Activated CD4-positive, alpha-beta memory T cell treated with anti-CD3 and anti-CD28 coated beads for 36 hours (primary cell): ENCODE measurements at places on chromosomes 7 and 10. TPM values are rescaled to one million over a fixed set of nuclear protein-coding genes. Genes with fewer than 3 reads are reported as not detected.

DNA sequence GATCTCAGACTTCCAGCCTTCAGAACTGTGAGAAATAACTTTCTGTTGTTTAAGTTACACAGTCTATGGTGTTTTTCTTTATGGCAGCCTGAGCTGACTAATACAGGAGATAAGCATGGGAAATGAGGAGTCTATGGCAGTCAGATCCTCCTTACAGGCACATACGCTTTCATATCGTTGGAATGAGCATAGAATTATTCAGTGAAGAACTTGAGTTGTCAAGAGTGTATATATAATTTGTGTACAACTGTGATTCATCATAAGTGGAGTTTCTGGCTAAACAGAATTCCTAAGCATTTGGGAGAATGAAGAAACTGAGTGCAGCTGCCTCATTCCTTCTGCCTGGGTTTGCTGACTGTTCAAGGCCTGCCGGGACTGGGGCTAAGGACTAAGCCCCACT is 516.7 kb downstream of the ADRA2A start:
- no peak for DNase-seq

- peak; percentile 31 for DNase-seq
Observed at GRCh38 chr7:39504963-39505362, 61.2 kb upstream of the YAE1 start.

DNA sequence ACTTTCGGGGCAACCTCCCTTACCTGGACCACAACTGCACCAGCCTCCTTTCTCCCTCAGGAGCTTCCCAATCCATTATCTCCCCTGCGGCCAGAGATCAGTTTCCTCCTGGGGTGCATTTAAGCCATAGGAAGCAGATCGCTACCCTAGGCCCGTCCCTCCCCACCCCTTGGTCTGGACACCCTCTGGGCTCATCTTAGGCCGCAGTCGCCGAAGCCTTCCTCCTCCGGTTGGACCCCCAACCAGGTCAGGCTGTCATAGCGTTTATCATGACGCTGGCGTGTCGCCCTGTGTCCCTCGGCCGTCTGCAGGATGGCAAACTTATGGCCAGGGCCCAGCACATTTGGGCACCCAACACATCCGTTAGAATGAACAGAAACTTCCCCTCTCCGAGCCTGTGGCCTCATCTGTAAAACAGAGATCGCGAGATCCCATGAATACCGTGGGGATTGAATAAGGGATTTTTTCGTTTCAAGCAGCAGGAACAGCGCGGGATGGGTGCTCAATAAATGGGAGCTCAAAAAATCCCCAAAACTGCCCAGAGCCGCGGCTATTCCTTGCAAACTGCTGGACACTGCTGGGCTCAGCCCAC is 669 bp upstream of the AP5Z1 start:
- no peak for DNase-seq

- no peak for DNase-seq
Observed at GRCh38 chr10:102593074-102593803, 51.0 kb upstream of the TRIM8 start.

DNA sequence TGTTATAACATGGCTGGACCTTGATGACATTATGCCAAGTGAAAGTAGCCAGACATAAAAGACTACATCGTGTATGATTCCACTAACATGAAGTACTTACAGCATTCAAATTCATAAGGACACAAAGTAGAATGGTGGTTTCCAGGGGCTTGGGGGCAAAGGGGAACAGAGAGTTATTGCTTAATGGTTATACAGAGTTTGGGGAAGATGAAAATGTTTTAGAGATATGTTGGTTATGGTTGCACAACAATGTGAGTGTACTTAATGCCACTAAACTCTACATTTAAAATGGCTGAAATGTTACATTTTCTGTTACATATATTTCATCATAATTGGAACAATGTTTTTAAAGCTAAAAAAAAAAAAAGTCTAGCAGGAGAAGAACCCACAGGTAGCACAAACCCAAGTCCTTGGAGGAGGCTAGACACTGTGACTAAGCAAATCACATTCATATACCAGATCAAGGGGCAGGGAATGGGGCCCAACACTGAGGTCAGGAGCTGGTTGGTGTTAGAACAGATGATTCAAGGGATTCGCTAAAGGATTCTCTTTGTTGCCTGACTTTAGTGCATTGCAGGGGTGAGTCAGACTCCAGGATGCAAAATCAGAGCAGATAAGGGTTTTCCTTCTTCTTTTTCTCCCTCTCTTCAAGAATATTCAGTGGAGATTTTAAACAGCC is 25.1 kb upstream of the AOAH start:
- no peak for DNase-seq

- DNase-seq, result no peak
Observed at GRCh38 chr10:69892406-69892805, 90.7 kb downstream of the COL13A1 start.

DNA sequence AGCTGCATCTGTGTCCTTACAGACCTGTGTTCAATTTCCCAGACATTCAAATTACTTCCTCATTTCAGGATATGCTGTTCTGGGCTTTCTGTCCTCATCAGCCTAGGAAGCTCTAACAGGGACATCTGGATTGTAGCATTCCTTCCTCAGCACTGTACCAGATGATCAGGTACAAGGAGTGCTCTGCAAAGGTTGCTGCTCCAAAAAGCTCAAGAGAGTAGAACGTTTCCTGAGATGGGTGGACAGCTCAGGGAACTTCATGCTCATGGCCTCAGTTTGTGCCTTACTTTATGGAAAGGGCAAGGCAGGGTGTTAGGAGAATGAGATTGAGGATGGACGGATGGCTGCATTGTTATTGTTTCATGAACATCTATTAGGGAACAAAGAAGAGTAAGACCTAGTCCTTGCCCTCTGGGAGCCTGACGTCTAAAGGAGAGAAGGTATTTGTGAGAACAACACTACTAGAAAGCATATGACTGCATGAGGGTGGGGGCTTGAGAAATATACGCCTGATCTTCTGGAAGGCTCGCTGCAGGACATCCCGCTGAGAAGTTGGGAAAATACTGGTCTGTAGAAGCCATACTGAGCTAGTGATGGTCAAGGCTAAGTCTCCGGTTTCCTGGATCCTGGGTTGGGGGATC is 10.5 kb upstream of the ZNF212 start:
- no peak for DNase-seq

- no peak for DNase-seq
Observed at GRCh38 chr10:97927622-97928021, 78.0 kb downstream of the GOLGA7B start.

- DNase-seq, result no peak
Observed at GRCh38 chr10:117578490-117578889, 35.9 kb downstream of the EMX2 start.

DNA sequence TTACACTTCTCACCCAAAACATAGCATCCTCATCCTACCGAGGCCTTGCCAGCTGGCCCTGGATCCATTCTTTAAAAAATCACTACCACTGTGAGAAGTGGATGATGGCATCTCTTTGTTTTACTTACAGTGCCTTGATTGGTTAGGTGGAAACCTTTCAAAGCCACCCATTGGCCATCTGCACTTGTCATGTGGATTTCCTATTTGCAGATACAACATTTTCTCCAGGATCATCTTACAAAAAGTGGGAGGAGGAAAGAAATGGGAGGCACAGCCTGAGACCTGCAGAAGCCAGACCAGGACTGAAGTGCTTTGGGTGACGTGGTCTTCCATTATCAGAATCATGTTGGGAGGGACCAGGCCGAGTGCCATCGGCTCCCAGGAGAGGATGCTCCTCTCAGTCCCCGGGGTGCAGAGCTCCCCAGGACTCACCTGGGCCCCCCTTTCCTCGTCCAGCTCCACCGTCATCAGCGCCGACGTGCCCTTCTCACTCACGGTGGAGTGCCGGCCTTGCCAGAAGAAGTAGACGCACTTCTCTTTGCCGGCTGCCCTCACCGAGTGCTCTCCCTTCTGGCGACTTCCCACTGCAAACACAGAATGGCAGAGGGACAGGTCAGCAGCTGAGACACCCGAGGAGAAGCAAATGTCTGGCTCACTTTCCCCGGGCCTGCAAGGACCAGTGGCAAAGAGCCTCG is 161.2 kb downstream of the SVIL start:
- DNase-seq, result no peak

DNA sequence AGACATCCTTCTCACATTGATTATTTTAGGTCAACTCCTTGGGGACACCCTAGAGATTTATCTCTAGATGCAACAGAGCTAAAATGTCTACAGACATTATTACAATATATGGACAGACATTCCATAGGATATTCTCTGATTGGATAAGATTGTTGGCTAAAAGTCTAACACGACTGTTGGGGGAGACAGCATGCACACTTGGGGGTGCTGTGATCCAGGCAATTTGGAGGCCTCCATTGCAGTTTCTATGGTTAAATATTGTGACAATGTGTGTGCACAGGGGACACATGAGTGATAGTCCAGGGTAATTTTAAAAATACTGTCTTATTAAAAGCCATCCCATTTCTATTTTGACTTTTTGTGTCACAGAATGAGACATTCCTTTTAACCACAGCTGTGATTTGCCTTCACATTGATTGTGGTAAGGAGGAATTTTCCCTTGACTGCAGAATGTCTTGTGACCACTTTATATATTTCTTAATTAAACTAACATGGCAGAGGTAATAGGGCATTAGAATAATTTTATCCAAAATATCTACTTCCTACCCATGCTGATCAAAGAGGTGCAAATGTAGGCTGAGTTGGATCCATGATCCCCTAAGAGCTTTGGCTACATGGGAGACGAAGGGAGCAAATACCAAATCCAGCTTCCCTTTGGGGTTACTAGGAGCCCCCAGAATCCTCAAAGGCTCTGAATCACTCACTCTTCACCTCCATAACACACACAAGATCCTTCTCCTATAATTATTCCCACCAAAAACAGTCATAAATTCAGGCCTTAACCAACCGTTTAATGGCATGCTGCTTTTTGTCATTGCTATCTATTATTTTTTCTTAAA is 7.3 kb downstream of the TFPI2 start:
- DNase-seq, result no peak

DNA sequence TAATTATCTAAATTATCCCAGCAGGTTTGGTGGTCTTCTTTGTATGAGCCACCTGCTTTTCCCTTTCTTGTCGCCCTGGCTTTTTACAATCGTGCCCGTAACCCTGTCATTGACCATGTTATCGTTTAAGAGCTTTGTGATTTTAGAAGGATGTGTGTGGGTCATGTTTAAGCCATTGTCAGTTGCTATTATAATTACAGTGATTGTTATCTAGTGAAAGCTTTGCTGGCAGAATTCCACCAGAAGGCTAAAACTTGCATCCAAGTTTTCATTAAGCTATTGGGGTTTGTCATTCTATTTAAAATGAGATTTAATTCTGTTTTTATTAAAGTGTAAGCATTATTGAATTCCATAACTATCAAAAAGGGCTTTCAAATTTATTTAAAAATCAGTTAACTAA is 354.2 kb upstream of the TMEM229A start:
- DNase-seq, result no peak

GRCh38 chr7:107354640-107355039 is 115.2 kb upstream of the GPR22 start:
- DNase-seq, result no peak

DNA sequence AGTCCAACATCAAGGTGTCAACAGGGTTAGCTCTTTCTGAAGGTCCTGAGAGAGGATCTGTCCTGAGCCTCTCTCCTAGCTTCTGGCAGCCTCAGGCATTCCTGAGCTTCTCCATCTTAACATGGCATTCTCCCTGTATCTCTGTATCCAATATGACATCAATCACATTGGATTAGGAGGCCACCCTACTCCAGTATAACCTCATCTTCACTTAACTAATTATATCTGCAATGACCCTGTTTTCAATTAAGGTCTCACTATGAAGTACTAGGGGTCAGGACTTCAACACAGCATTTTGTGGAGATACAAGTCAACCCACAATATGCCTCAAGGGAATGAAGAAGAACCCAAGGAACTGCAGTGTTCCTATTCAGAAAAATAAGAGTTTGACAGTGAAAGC is 133.8 kb downstream of the RELN start:
- DNase-seq, result no peak

- DNase-seq, result peak; percentile 81
Observed at GRCh38 chr10:97210543-97210960, 24.8 kb upstream of the SLIT1 start.

DNA sequence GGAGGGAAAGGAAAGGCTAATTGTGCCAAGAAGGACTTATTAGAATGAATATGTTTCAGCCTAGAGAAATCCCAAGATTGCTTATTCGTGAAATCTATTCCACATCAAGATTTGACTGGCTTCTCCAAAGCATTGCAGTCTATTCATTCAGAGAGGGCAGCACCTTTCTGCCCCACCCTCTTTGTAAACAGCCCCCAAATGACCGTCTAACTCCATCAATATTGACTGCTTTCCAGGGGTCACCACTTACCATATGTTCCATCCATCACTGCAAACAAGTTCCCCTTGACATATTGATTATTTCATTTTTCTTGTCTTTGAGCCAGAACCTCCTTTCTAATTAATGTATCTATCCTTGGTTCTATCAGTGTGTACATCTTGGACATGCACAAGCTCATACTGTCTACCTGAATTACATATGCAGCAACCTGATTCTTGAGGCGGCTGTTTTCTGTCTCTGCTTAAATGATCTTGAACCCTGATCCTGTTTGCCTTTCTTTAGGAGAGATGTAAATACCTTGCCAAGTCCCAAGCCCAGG is 44.2 kb upstream of the PTER start:
- no peak for DNase-seq

DNA sequence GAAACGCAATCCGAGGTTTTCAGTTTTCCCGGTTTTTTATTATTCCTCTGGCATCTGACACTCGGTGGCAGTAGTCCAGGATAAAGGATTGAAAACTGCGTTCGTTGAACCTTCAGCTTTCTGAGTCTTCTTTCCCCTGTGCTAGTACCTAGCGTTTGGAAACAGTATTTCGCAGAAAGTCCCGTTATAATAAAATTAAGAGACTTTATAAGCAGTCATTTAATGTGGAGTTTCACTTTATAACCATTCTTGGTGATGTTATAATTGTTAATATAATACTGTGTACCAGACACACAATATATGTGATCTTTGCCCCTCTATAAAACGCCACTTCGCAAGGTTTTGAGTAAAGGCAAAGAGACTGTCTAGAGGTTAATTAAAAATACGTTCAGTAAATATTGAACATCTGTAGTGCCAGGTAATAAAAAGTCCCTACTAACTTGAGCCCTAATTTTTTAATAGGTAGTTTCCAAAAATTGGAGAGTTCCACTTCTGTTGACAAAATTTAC is 874 bp downstream of the CISD1 start:
- DNase-seq, result no peak

GRCh38 chr7:111137296-111138192 is 46.6 kb downstream of the LRRN3 start:
- DNase-seq, result peak; percentile 58

FEZF1 gene
- not detected for total RNA-seq

WDR86 gene
- 0.43 TPM for total RNA-seq

CFTR gene
- not detected for total RNA-seq

DGKI gene
- total RNA-seq, result 7.0 TPM

GIMAP2 gene
- 38.8 TPM for total RNA-seq

VAX1 gene
- not detected for total RNA-seq

NRBF2 gene
- 21.3 TPM for total RNA-seq

BAG3 gene
- 28.1 TPM for total RNA-seq

HTR7 gene
- not detected for total RNA-seq

TMEM176A gene
- not detected for total RNA-seq
